ENCODE measurements at places on chromosomes 3 and 15. TPM values are rescaled to one million over a fixed set of nuclear protein-coding genes. Genes with fewer than 3 reads are reported as not detected.

RTP4 gene
- 0.05 TPM for polyA plus RNA-seq

UPK1B gene
- 0.32 TPM for polyA plus RNA-seq

- DNase-seq = no peak
Measured at GRCh38 chr15:73979636-73980035, 12.5 kb downstream of the STOML1 start.

GRCh38 chr3:94336046-94336753, 273.3 kb downstream of the NSUN3 start:
- DNase-seq = peak; percentile 26

GRCh38 chr3:149575213-149575960, 82.4 kb downstream of the WWTR1 start:
- no peak for DNase-seq

GOLGA8Q gene
- polyA plus RNA-seq = 0.74 TPM

DNA sequence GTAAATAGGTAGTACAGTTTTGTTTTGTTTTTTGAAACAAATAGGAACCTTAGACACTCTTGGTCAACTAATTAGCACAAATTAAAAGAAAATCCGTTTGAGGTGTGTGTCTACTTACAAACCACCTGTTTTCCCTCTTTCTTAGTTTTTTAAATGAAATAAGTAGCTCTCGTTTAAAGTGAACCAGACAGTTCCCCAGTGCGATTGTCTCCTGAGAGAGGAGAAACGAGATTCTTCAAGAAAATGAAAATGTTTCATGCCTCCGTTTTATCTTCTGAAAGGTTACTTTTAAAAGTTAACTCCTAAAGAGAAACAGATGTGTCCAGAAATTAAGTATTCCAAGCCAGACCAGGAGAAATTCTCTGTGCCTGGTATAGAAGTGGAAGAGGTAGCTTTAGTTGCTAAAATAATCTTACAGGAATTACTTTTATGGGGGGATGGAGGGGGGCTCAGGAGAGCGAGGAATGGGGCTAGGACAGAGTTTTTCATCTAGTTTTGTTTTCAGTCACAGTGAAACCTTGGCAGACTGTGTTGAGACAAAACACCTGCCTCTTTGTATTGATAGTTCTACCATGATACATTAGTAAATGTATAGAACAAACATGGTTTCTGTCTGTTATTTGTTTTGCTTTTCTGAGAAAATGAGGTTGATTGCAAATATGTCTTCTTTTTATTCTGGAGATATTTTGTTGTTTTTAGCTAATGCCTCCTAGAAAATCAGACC, 155.1 kb upstream of the CNTN4 start:
- no peak for DNase-seq

GRCh38 chr3:53890726-53891475, 758 bp downstream of the SELENOK start:
- no peak for DNase-seq

GRCh38 chr15:91055548-91056331, 33.3 kb upstream of the VPS33B start:
- DNase-seq = peak; percentile 11

- no peak for DNase-seq
Measured at GRCh38 chr15:48899793-48900192, 21.9 kb downstream of the EID1 start.

RBPMS2 gene
- polyA plus RNA-seq = 1.3 TPM

SQOR gene
- 74.3 TPM for polyA plus RNA-seq

- no peak for DNase-seq
Measured at GRCh38 chr3:184259878-184260723, 1.3 kb downstream of the CAMK2N2 start.

DNA sequence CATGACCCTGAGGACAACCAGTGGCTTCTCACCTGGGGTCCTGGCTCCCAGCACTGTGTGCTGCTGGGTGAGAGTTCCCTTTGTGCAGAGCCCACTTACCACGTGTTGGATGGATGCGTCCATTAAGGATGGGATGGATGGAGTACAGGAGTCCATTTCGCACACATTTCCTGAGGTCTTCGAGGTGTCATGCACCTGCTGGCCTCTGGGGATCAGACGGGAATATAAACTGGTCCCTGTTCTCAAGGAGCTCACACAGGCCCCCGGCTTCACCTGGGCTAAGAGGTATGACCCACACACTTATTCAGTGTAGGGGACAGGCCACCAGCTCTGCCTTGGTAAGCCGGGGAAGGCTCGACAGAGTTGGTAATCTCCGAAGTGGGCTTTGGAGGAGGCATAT, 39.5 kb downstream of the MAGEF1 start:
- DNase-seq = no peak

DNA sequence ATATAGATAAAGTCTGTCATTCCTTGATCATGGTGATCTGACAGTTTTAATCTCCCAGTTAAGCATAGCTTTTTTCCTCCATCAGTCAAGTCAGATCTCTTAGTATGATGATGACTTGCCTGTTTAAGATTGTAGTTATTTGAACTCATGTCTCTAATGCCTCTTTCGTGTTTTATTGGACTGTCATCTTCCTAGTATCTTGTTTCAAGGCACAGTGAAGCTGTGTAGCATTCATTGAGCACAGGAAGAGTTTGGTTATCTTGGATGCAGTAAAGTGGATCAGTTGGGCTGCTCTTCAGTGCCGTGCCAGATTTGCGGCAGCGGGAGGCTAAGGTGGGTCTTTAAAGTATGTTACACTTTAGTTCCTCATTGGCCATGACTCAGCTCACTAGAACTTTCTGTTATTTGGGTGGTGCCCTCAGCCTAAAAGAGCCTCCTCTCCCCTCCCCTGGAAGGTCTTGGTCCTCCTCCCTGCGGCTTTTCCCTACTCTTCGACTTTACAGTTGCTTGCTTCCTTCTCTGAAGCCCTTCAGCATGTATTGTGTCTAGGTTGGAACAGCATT, 45.7 kb upstream of the SKOR1 start:
- DNase-seq = no peak

- no peak for DNase-seq
Measured at GRCh38 chr3:11436775-11437174, 164.6 kb downstream of the ATG7 start.

DNA sequence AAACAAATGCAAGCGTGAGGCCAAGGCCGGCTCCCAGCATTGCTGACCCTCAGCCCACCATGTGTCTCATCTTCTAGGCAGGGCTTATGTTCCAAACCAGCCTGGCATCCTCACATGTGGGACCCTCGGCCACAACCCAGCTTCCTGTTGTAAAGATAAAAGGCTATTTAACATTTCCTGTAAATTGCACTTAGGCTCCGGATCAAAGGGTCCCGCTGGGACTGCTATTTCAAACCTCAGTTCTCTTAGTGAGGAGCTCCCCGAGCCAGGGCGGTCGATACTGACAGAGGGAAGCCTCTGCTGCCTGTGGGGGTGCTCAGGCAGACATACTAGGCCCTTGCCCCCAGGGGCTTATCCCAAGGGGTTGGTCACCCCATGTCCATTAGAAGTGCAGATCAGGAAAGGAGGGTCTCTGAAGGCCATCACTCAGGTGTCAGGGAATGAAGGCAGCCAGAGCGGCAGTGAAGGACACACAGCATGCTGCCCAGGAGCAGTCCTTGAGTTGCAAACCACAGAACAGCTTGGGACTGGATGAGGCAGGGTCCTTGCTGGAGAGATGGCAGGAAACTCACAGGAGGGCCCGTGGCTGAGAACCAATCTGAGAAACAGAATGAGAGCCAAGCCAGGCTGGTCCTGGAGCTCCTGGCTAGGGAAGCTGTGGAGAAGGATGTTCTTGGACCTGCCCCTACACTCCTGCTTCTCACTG, 239.9 kb downstream of the TLE3 start:
- no peak for DNase-seq

TRPM1 gene
- polyA plus RNA-seq = not detected

EIF5A2 gene
- 20.5 TPM for polyA plus RNA-seq

- DNase-seq = no peak
Measured at GRCh38 chr3:46427916-46428833, 21.1 kb downstream of the CCRL2 start.

DNA sequence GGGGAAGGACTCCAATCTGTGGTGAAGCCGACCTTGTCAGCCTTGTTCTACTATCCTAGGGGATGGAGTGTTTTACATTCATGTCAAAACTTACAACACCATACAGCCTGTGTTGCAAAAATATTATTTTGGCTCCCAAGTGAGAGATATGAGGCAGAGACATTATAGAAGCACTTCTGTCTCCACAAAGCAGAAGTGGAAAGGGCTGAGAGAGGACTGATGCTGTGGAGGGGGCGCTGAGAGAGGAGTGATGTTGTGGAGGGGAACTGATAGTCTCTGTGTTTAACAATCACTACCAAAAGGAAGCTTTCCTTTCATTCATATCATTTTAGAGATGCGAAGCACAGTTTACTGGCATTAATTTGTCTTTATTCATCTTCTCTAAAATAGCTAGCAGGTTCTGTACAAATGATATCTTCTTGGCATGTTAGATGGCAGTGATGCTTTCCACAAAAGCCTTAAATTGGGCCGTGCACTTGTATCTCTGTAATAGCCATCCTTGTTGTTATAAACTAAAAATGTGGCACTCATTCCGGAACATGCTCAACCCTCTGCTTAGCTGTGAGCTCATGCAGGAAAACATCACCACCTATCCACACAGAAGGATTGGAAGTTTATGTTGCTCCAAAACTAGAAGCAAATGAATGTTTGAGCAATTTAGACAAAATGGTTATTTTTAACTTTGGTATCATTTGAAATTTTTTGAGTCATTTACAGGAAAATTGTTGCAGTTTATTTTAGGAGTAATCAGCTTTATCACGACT, 134.6 kb upstream of the TP63 start:
- no peak for DNase-seq

GOLGA8M gene
- polyA plus RNA-seq = 0.22 TPM

TMCO5A gene
- polyA plus RNA-seq = not detected

DNA sequence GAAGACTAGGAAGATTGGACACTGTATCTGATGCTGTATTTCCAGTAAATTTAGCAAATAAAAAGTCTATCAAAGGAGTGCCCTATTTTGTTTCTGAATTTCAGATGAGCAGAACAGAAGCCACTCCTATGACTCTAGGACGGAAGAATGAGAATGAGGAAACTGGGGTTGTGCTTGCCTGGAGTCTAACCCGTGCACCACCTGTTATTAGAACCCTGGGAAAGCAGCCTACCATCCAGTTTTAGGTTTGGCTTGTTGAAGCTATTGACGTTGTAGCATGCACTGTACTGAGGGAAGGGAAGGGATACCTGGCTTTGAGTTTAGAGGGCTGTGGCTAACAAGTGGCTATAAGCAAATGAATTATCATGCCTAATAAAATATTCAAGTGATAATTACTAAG, 318.5 kb downstream of the SLC9A9 start:
- DNase-seq = no peak

TNFSF10 gene
- polyA plus RNA-seq = 2.3 TPM

DNA sequence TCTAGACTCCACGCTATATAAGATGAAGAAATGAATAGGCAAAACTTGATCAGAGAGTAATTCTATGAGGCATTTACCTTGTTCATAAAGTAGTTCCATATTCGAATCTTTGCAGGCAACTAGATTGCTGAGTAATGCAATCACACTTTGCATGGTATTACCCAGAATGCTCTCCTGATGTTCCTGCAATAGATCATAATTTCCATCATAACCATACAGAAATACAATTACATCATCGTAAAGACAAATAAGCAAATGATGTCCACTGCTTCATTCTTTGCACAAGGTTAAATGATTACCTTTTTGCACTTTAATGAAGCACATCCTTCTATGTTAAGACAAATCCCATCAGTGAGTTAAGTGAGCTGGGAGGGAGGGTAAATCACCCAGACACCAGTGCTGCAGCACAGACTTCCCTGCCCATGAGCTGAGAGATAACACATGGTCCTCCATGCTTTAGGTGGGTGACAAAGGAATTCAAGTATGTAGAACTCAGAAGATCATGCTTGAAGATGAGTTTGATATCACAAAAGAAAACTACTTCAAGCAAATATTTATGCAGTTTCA, 366.7 kb downstream of the CTNNB1 start:
- DNase-seq = no peak

MNS1 gene
- polyA plus RNA-seq = 1.3 TPM

TM2D3 gene
- polyA plus RNA-seq = 49.0 TPM

GRCh38 chr15:65666257-65666656, 44.5 kb downstream of the SLC24A1 start:
- peak; percentile 33 for DNase-seq

STRIT1 gene
- not detected for polyA plus RNA-seq

DNA sequence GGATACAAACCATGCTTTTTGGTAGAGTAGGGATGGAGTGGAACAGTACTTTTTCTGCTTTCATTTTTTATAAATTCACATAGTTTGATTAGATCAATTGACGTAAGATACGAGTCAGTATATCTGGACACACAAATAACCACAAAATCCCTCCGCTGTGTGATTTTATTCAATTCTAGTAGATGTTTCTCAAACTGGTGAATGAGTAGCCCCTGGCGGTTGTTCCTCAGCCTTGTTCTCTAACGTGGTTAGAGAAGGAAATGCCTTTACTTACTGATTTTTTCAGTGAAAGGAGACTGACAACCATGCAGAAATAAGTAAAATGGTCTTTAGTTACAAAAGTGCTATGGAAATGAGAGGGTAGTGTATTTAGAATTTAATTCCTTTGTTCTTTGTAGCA, 161.0 kb downstream of the TCF12 start:
- no peak for DNase-seq

- no peak for DNase-seq
Measured at GRCh38 chr3:53104762-53105161, 25.5 kb downstream of the RFT1 start.

GRCh38 chr15:25136119-25136518, 181.3 kb downstream of the SNRPN start:
- no peak for DNase-seq

- no peak for DNase-seq
Measured at GRCh38 chr3:88147261-88147660, 2.5 kb upstream of the C3orf38 start.

GRCh38 chr3:190208196-190208595, 87.5 kb upstream of the P3H2 start:
- DNase-seq = no peak

GRCh38 chr3:111414531-111414930, 127.5 kb upstream of the CD96 start:
- DNase-seq = no peak

TUSC7 gene
- polyA plus RNA-seq = not detected

DNA sequence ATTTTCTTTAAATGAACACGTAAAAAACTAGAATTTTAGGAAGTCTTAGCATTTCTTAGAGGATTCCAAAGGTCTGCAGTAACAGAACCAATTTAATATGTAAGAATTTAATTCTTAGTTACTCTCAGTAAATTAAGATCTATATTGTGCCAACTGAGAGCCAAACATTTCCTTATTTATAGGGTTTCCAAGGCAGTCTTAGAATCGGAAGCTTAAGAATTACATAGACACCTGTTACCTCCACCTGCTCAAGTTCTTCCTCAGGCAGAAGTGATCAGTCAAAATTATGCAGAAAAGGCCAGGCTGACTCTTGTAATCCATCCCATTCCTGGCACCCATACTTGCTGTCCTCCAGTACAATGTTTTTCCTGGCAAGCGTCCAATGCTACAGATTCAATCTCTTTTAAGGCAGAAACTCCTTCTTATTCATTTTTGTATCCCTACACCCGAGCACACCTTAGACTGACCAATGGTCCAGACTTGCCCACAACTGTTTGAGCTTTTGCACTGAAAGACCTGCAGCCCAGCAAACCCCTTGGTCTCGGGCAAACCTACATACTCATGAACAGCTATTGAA, 64.3 kb downstream of the NCEH1 start:
- DNase-seq = no peak
